ENCODE measurements at places on chromosomes 11 and 22.

GRCh38 chr11:29022676-29023075 is 914.5 kb downstream of the METTL15 start:
- no peak for DNase-seq

DNA sequence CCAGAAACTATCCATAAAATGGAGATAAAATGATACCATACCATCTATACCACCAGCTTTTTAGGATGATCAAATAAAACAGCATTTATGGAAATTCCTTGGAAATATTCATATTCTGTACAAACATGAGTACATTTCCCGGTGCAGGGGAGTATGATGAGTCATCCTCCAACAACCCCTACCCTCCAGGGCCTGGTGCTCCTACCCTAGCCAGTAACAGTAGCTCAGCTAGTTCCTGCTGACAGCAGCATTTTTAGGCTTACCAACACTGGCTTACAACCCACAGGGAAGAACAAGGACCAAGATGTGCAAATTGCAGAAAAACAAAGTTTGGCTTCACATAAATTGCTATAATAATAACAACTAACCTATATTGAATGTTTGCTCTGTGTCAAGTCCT is 406.2 kb upstream of the CADM1 start:
- no peak for DNase-seq

GRCh38 chr22:41722496-41722895 is 23.2 kb downstream of the MEI1 start:
- DNase-seq, result no peak

GRCh38 chr22:50032109-50032871 is 19.7 kb upstream of the IL17REL start:
- no peak for DNase-seq

DNA sequence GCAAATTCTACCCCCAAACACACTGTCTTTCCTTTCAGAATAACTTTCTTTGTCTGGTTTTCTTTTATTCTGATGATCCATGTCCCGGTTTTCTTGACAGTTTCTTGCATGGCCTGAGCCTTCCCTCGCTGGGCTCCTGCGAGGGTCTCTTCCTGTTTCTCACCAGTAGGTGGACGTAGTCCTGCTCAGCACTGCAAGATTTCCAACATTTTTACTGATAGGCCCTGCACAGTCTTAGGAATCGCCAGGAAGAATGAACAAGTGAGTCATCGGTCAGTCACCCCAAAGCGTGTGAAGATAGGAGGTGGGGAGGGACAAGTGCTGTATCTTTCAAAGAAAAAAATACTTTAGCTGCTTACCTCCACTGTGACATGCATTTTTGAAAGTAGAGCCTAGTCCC is 16.9 kb upstream of the KIRREL3 start:
- no peak for DNase-seq

- DNase-seq, result no peak
Measured at GRCh38 chr22:43273902-43274484, 69.2 kb downstream of the SCUBE1 start.

DNA sequence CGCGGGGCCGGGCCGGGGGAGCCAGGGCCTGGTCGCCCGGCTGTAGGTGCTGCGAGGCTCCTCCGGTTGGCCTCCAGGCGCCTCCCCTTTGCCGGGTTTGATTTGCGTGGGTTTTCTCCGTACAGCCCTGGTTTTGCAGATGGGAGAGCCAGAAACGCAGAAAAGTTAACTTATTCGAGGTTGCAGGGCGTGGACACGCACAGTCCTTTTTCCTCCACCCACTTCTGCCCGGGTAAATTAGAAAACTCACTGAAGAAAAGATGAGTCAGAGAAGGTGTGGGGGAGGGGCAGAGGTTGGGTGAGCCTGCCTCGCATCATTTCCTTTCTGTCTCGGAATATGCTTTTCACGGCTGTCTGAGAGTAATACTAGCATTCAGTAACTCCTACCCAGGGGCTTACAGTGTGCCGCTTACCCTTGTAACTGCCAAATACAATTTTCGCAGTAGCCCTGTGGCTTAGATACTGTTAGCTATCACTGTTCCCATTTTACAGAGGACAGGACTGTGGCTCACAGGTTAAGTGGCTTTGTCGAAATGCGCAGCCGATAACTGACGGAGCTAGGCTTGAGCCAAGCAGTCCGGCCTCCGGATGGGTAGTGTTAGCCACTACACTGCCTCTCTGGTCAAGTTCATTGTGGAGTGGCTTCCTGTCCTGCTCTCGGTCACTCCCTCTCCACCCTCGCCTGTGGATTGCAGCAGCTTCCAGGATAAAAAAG is 812 bp downstream of the FADD start:
- DNase-seq, result peak; percentile 21

GRCh38 chr11:17734418-17734911 is at the start of gene KCNC1:
KCNC1 (plus strand) TSS chr11:17734781; CDS start chr11:17736003, 1,222 bp downstream.
- DNase-seq, result no peak

DNA sequence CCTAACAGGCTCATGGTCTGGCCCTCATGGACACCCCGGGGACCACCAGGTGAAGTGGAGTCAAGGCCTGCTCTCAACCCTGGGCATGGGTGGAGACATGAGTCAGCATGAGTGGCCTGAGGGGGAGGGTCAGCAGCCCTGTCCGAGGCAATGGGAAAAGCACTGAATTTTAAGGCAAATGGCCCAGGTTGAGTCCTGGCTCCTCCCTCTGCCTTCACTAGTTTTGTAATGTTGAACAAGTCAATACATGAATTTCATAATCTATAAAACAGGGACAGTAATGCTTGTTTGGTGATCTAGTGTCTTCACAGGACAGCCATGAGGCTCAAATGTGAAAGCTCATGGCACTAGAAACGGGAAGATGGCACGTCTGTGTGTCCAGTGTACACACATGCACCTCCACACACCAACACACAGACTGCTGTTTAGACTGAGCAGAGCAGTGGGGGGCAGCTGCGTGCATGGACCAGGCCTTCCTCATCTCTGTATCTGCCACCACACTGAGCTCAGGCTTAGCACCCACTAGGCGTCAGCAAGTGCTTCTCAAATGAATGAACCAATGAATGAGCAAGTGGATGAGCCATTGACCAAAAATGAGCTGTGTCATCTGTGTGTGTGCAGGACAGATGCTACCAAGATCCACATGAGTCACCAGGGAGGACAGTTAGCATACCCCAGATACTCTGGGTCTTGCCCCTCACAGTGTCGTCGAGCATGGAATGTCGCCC is 63.4 kb downstream of the NRXN2 start:
- no peak for DNase-seq

- no peak for DNase-seq
Measured at GRCh38 chr11:125117429-125117828, 6.0 kb upstream of the TMEM218 start.

DNA sequence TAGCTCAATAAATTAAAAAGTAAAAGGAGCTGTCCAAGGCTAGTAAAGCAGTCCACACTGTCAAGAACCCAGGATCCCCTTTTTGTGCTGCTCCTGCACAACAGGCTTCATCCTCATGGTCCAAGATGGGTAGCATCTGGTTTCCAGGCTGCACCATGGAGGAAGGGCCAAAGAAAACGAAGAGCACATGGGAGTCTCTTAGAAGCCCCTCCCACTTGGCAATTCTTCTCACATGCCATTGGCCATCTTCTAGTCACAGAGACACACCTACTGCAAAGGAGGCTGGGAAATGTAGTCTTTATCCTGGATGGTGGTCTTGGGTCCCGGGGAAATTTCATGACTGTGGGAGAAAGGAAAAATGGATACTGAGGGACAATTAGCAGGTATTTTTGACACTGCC is 37.8 kb downstream of the PRR5L start:
- DNase-seq, result no peak

GRCh38 chr11:27926981-27927481 is 180.9 kb downstream of the KIF18A start:
- DNase-seq, result no peak

DNA sequence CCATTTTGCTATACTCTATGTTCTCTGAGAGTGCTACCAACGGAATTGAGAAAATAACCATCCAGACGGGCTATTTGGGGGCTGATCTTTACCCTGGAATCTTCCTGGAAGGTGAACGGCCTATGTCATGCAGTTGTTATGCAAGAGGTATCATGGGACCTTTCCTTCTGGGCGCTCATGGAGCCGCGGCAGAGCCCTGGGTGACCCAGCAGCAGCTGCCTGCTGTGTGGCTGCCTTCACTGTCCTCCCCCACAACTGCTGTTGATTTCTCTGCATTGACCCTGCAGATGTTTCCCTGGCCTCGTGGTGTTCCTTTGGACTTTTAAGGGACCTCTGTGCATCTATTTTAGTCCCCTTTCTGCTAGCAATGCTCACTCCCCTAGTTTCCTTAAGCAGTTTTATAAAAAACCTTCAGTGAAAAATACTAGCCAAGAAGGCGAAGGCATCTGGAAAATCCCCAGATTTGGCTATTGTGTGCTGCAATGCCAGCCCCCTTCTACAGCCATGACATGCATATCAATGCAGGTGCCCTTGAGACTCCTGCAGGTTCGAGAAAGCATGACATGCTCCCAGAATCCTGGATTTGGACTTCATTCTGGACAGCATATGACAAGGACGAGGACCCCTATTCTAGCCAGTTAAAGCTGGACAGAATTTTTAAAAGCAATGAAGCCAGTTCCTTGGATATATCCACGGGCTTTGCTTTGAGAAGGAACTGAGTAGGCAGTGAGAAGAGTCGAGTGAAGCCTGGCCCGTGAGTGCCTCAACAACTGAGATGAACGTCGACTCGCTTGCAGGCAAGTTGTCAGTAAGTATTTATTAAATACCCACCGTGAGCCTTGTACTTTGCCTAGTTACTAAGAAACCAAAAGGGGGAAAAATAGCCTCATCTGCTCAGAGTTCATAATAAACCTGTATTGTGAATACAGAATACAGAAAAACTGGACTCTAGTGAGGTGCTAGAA is at the start of gene SLC25A18:
Gene SLC25A18 (plus strand): TSS at position 593 of the 965 bp plus-strand sequence. CDS start 16,447 bp downstream, outside the sequence.
- no peak for DNase-seq

GRCh38 chr22:44586351-44586990 is 88.4 kb upstream of the RTL6 start:
- DNase-seq, result no peak

- DNase-seq, result no peak
Measured at GRCh38 chr11:113546757-113547507, 71.7 kb upstream of the DRD2 start.

- no peak for DNase-seq
Measured at GRCh38 chr11:1916986-1917522, 2.4 kb upstream of the TNNT3 start.

- no peak for DNase-seq
Measured at GRCh38 chr22:22770280-22770871, 117.2 kb upstream of the IGLL5 start.

DNA sequence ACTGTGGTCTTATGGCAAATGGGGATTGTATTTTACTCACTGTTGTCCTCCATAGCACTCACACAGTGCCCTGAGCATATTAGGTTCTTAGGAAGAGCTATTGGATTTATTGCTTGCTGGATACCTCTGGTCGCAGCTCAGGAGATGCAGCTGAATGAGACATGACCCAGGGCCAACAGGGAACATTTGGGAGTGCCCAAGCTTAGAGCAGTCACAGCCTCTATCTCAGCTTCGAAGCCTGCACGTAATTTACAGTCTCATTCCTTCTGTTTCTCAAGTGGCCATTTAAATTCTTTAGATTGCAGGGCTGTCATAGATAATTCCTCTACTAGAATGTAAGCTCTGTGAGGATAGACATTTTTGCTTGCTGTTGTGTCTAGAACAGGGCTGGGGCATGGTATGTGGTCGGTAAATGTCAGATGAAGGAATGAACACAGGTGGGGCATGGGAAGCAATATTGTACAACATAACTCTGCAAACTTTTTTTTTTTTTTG is 192.8 kb downstream of the GRIK4 start:
- no peak for DNase-seq

DNA sequence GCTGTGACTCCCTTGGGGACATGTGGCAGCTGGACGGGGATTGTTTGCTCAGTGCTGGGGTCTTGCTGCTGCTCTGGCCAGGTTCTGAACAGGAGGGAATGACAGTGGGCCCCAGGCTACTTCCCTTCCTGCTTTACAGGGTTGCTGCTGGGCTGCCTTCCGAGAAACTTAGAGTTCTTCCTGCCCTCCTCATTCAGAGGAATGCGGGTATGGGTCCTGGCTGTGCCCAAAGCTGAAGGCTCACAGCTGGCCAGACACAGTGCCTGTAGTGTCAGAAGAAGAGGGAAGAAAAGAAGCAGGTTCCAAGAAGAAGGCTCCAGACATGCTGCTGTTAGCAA is 108.3 kb upstream of the PARVA start:
- no peak for DNase-seq

DNA sequence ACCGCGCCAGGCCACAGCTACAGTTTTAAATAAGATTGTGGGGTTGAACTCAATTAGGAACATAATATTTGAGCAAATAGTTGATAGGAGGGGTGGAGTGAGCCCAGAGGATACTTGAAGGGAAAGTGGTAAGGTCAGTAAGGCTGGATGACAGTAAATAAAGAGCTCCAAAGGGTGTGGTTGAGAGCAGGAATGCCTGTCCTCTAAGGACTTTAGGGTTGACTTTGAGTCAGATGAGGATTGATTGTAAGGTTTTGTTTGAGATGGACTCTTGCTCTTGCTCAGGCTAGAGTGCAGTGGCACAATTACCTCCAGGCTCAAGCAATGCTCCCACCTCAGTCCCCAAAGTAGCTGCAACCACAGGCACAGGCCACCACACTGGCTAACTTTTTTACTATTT is 2.4 kb downstream of the FOXR1 start:
- DNase-seq, result no peak
